Stimulated activated CD4-positive, alpha-beta T cell treated with anti-CD3 and anti-CD28 coated beads, Interleukin-15, amount 100 ng/mL, for 48 hours (primary cell): ENCODE measurements at places on chromosomes 7 and 10.

- DNase-seq: no peak
Observed at GRCh38 chr7:36879021-36879420, 154.7 kb upstream of the AOAH start.

DNA sequence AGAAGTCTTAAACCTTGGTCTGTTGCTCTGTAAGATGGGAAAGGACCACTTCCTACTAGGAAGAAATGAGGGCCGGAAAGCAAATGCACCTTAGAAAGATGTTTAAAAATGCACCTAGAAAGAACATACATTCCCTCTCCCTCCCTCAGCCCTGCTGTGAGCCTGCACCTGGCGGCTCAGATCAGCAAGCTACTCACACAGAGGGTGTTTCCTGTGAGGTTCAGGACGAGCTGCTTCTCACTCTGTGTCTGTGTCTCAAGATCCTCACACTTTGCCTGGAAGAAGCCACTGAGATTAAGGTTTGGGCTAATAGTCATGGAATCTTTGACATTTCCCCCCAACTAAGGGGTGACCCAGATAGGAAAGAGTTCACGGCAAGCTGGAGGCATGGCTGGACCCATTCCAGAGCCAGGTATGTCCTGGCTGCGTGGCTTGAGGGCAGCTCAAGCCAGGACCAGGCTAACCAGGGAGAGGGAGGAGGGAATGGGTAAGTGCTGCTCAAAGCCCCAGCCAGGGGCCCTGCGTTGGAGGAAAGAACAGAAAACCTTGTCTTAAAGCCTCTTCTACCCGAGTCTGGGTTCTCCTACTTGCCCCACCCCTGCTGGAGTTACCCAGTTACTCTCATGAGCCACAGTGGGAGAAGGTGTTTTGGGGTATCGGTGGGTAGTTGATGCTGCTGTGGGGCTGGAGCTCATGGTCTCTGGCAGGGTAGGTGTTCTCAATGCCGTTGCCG lies 47.5 kb downstream of the PODXL start:
- no peak for DNase-seq

DNA sequence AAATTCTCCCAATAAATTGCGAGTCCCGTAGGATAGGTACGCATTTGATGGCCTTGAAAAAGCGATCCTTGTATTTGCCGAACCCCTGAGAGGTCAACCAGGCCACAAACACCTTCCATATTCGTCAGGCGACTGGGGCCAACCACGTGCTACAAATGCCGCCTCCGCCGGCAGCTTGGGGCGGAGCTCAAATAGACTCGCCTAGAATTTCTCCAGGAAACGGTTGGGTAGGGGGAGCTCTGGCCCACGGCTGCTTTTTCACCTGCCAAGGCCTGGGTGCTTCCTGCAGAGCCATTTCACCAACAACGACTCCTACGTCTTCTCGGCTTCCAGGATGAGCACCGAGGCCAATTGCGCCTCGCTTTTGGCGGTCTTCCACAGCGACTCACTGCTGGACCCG lies 53.4 kb upstream of the KIF5B start:
- no peak for DNase-seq

DNA sequence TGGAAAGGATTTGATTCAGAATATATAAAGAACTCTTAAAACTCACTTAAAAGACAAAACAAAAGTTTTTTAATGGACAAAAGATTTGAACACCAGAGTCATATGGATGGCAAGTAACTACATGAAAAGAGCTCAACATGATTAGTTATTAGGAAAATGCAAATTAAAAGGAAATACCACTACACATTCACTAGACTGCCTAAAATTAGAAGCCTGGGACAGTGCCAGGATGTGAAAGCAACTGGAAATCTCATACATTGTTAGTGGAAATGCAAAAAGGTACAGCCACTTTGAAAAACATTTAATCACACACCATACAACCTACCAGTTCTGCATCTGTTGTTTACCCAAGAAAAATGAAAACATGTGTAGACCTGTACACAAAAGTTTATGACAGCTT lies 48.8 kb downstream of the RALA start:
- DNase-seq: no peak

- no peak for DNase-seq
Observed at GRCh38 chr7:123400196-123400595, 134.2 kb downstream of the IQUB start.

DNA sequence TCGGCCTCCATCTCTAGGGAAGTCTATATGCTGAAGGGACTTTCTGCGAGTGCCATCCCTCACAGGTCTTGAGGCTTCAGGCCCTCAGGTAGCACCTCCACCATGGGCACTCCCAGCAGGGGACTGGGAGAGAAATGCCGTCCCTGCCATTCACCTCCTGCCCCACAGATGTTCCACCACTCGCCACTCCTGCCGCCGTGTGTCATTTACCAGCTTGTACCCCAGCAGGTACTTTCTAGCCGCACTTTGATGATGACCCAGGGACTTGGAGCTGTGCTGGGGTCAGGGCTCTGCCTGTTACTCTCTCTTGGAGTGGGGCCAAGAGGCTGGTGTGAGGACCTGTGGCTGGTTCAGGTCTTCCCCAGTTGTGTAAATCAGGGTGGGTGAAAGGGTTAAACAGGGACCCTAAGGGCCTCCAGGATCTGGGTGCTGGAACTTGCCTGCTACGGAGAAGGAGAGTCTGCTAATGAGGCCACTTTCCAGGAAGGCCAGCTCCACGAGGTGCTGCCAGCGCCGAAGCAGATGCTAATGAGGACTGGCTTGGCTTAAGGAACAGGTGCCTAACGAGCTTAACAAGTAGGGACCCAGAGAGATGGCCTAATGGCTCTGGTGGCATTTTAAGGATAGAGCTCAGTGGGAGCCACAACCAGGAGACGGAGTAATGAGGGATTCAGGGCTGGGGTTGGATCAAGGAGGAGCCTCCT lies 32.4 kb downstream of the CRHR2 start:
- no peak for DNase-seq

DNA sequence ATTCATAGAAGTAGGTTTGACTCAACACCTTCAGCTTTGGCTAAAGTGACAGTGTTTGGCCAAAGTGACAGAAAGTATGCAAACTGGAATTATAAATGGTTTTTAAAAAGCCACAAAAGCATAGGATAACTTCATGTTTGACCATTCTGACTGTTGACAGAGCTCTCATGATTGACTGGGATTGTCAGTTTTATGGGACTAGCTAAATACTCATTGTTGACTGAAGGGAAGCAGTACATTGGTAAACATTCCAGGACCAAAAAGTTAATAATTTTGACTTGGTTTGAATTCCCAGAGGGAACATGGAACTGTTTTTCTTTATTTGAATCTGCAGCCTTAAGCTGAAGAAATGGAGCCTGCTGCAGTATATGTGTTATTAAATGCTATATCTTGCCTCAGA lies 84.6 kb upstream of the STEAP4 start:
- DNase-seq: no peak
